ENCODE measurements at places on chromosomes 12 and 14.
A peak's percentile ranks its signal among the peaks of the same experiment; 100 is the strongest.

GRCh38 chr14:67963960-67964812, 144.6 kb downstream of the RAD51B start:
- no peak for DNase-seq

DNA sequence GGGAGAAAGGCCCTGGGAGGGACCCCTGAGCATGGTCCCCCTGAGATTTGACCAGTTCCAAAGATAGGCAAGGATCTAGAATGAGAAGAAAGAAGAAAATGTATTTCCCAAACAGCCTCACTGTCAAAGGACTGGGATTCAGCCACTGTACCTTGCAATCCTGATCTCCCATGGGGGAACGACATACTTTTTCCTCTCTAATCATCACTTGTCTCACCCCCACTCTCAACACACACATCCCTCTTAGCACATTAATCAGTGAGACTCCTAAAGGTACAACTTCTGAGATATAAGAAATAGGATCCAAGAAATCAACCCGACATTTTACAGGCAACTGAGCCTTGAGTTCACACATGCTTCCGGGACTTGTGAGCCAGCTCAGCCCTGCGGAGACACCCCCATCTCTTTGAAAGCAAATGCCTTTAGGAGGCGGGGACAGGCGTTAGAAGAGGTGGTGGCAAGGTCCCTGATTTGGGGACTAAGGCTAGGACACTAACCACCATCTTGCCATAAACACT, 1.4 kb downstream of the MAP3K9 start:
- DNase-seq = no peak

DNA sequence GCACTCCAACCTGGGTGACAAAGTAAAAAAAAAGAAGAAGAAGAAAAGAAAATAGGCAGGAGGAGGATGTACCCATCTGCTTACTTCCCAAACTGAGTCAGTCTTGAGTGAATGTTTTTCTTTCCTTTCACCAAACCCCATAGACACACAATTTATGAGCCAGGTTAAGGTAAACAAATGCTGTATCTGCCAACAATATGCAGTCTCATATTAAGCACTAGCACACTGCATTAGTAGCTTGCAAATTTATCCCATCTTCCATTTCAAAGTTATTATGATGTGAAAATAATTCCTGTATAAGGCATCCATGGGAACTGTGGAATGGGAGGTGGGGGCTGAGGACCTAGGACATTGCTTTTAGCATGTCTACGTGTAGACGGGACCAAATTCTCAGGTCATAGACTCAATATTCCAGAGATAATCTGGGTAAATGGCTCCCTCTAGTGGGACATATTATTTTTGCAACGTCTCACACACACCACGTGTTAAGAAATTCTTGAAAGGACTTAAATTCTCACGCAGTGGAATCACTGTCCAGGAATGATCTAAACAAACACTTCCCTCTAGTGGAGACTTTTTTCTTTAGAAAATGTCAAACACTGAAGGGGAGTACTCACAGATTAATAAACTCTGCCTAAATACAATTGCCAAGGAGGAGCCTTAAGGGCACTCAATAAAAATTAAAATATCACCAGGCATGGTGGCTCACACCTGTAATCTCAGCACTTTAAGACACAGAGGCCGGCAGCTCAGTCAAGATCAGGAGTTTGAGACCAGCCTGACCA, 17.1 kb upstream of the OR10P1 start:
- peak; percentile 94 for DNase-seq

GRCh38 chr12:47020211-47020821, 59.1 kb upstream of the PCED1B start:
- no peak for DNase-seq

DNA sequence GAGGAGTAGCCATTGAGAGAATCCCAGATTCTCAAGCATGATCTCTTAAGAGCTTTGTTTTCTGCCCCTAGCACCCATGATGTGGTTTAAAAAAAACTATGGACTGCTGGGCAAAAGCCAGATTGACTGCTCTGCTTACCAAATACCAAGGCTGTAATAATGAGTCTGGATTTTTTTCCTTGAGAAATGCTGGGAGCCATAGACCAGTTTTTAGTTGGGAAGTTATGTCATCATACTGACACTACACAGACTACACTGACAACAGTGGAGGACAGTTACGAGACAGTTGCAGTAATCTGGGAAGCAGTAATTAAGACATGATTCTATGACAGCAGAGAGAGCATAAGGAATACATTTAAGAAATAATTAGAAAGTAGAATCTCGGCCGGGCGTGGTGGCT, 35.8 kb downstream of the SPATA7 start:
- no peak for DNase-seq

- DNase-seq = no peak
Measured at GRCh38 chr14:35240231-35240630, 52.0 kb upstream of the PSMA6 start.

GRCh38 chr12:104557488-104558195, 100.9 kb downstream of the CHST11 start:
- no peak for DNase-seq
